CD4-positive, alpha-beta T cell treated with Interleukin-6 for 4 hours (primary cell): ENCODE measurements at places on chromosomes 16 and 17.

DNA sequence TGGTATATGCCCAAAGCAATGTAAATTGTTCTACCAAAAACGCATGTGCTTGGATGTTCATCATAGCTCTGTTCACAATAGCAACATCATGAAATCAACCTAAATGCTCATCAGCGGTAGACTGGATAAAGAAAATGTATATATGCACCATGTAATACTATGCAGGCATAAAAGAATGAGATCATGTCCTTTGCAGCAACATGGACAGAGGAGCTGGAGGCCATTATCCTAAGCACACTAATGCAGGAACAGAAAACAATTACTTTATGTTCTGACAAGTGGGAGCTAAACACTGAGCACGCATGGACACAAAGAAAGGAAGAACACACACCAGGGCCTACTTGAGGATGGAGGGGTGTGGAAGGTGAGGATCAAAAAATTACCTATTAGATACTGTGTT, 33.7 kb downstream of the TANC2 start:
- DNase-seq = no peak

DNA sequence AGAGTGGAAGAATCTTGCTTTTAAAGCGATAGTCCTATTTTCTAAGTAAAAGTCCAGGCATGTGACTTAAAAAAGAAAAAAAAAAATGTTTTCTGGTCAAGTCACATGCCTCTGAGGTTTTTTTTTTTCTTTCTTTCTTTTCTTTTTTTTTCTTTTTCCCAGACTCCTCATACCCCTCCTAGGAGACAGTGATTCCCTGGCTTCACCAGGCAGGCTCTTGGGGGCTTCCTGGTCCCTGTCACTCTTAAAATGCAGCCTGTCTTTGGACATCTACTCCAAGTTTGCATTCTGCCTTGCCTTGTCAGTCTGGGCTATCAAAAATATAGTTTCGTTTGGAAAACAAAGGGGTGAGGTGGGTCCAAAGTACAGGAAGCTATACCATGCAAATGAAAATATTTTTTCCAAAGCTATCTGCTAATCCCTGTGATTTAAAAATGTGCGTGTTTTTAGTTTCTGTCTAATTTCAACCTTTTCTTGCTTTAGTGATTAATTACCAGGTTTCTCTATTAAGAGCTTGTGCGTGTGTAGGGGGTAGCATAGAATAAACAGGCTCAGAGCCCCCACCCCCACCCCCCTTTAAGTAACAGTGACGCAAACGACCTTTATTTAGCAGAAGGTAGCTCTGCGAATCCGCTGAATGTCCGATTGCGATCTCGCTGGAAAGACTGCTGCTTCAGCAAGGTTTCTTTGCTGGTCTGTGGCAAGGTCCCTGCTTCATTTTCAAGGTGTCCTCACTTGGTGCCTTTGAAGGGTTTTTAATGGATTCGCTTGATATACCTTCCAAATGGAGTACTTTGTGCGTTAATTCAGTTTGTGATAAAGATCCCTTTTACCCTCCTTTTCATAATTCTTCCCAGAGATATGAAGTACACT, 510.2 kb downstream of the WWOX start:
- DNase-seq = no peak

- no peak for DNase-seq
These were observed 117.0 kb downstream of the METRNL start for GRCh38 chr17:83196366-83196765.

- no peak for DNase-seq
These were observed 5.1 kb downstream of the MTSS2 start for GRCh38 chr16:70680495-70681381.

GRCh38 chr16:86519007-86519648, 8.8 kb downstream of the FOXF1 start:
- no peak for DNase-seq
